Adrenal gland (tissue), 19 donors: ENCODE measurements at places on chromosomes 12 and 14.

DNA sequence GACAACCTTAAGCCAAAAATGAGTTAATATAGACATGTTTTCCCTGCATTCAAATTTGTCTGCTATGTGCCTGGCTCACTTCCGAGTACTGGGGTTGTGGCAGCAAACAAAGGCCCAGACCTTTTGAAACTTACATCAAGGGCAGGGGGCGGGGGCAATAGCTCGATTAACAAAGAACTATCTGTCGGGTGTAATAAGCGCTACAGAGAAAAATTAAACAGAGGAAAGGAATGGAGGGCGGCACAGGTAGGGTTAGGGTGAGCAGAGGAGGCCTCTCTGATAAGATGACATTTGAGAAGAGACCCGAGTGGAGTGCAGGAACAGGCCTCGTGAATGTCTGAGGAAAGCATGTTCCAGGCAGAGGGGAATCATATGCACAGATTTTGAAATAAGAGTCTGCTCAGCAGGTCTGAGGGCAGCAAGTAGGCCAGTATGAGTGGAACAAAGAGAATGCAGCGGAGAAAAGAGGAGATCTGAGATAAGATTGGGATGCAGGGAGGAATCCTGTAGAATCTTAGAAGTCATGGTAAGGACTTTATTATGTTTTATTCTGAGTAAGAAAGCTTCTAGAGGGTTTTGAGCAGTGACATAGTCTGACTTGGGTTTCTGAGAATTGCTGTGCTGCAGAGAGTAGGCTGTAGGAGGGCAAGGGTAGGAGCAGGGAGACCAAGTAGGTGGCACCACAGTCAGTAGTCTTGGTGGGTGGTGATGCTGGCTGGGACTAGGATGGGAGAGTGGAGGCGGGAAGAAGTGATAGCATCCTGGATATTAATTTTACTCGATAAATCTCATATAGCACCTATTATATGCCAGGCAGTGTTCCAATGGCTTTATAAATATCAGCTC lies 52.6 kb downstream of the BICDL1 start:
- DNase-seq = no peak

- DNase-seq = no peak
Measured at GRCh38 chr12:39813776-39814175, 194.2 kb upstream of the ABCD2 start.

DNA sequence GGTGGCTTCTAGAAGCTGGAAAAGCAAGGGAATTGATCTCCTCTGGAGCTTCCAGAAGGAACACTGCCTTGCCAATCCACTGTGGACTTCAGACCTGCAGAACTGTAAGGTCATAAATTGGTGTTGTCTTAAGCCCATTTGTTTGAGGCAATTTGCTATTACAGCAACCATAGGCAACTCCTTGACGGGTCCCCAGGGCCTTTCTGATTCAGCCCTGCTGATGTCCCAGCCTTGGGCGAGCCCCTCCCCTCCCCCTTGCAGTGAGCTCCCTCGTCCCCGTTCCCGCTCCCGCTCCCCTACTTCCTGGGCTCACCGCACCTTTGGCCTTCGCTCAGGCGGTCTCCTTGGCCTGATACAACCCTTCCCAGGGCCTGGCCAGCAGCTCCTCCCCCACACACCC lies 18.9 kb upstream of the DIO3 start:
- no peak for DNase-seq

DNA sequence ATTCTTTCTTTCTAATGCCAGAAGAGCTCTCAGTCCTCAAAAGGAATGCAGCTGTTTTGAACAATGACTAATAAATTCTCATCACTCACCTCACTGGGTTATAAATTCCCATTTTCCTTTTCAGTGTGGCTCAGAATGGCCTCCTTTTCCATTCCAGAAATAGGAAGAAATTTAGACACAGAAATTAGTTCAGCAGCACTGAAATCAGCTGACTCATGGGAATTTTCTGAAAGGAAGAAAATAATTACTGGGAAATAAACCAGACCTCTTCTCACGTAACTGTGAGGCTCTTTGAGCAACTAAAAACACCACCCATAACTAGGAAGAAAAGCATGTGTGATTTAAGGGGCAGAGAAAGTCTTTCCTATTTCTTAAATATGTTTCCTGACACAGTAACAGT lies 23.8 kb downstream of the CD163 start:
- no peak for DNase-seq

- DNase-seq = no peak
Measured at GRCh38 chr12:111408686-111409402, 3.1 kb downstream of the SH2B3 start.

DNA sequence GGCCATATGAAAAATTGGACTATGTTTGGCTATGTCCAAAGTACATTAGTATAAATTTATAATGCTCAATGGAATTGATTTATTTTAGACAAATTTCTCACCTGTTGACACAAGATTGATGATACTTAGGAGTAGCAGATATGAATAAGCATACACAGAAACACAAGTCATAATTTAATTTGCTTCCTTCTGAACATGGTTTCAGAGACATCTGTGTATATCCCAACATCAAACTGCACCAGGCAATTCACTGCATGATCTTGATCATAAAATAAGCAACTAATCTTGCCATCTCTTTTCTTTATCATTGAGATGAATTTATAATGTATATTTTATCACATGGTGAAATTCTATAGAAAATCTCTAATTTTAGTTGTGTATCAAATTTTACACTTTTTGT lies 3.8 kb downstream of the CLECL1 start:
- DNase-seq = no peak

GRCh38 chr12:125105600-125105999 lies 40.4 kb downstream of the AACS start:
- no peak for DNase-seq

- peak; percentile 63 for DNase-seq
Measured at GRCh38 chr14:74975059-74975810, 19.8 kb upstream of the PGF start.

DNA sequence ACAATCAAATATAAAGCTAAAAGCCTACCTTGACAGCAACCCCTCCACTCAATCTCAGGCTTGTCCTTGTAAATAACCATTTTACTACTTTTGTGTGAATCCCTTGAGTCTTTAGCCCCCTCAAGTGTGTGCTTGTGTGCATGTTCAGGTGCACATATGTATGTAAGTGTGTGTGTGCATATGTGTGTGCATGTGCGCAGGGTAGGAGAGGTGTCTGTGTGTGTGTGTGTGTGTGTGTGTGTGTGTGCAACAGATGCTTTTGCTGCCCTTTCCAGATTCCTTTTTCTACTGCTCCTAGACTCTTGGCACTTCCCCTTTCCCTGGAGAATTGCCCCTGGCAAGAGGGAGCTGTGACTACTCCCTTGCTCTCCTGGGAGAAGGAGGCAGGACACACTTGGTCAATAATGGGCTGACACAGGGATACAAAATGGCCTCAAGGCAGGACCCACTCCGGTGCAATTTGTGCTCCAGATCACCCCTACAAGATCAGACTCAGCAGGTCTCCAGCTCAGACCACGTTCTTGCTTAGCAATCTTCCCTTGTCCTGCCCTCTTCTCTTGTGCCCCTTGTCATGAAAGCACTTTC lies 73.4 kb downstream of the IFNG start:
- no peak for DNase-seq

- DNase-seq = no peak
Measured at GRCh38 chr14:91327661-91328312, 83.3 kb upstream of the GPR68 start.

DNA sequence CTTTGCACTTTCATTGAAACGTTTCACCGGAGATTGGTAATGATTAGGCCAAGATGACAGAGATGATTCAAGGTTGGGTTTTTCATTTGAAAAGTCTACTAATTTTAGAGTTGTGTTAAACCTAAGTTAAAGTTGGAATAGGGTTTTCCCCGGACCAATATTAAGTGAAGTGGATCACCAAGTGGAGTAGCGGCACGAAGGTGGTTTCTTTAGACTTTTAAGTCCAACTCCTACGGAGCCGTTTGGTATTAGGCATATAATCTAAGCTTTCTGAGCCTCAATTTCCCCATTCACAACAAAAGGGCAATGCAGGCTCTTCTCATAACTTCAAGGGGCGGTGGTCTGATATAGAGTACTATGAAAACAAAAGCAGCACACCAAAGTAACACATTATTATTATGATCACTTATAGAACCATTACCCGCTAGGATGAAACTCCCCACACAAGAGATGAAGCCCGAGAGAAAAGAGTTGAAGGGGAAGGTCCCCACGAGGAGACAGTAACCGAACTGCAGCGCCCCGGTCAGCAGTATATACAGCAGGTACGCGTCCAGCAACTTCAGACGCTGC lies 413 bp downstream of the DAD1 start:
- no peak for DNase-seq

- DNase-seq = peak; percentile 32
Measured at GRCh38 chr14:91835920-91836843, 31.2 kb downstream of the TC2N start.

DNA sequence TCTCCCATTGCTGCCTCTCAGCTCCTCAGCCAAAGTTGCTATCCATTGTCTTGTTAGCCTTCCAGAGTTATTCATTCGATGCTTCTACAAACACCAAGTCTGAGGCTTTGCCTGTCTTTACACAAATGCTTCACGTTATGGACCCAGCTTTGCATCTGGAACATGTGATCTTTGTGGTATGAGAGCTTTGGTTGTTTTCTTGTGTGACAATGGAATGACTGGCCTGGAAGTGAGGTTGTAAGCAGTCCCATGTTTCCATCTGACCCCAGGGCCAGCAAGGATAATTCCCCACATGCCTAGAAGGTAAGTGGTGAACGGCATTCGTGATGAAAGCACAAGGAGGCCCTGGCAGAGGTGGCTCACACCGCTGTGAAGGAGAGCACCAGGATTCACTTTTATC lies 866.7 kb upstream of the TMEM132C start:
- no peak for DNase-seq

GRCh38 chr12:54590978-54591591 lies 2.6 kb upstream of the PPP1R1A start:
- DNase-seq = no peak

DNA sequence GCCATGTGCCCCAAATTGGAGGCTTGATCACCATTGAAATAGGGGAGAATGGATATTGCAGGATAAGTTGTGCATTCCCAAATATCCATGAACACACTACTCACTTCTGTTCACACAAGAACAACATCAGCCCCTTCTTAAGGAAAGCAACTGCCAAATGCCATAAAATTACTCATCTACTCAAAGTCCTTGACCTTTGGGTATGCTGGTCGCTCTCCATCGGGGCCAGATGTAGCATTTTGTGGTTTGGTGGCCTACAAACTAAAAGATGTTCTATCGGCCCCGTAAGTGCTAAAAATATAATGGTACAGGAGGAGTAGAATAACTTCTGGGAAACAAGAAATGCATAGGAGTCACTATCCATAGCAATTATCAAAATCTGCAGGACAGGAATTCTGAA lies 362.6 kb downstream of the AEBP2 start:
- DNase-seq = no peak

GRCh38 chr12:122965321-122965751 lies 927 bp downstream of the ABCB9 start:
- peak; percentile 26 for DNase-seq

- no peak for DNase-seq
Measured at GRCh38 chr14:104009297-104009696, 67.0 kb upstream of the RD3L start.

DNA sequence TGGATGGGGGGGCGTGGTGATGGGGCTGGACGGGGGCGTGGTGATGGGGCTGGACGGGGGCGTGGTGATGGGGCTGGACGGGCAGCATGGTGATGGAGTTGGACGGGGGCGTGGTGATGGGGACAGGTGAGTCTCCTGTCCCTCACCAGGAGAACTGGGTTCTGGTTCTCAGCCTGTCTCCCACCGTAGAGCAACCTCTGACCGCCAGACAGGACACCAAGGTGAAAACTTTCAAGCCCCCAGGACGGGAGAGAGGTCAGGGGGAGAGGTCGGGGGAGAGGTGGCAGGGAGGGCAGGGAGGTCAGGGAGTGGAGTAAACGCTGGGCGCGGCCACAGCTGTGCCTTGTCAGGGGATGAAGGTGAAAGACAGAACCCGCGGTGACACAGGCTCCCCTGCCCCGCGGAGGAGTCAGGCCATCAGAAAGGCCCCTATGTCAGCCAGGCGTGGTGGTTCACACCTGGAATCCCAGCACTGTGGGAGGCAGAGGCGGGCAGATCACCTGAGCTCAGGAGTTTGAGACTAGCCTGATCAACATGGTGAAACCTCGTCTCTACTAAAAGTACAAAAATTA lies 84.6 kb downstream of the GALNT9 start:
- no peak for DNase-seq

- no peak for DNase-seq
Measured at GRCh38 chr12:69211160-69211559, 28.2 kb upstream of the CPSF6 start.

- peak; percentile 70 for DNase-seq
Measured at GRCh38 chr14:68819260-68819691, 26.4 kb upstream of the ZFP36L1 start.

GRCh38 chr12:115194857-115195256 lies 510.9 kb upstream of the TBX3 start:
- no peak for DNase-seq

- DNase-seq = no peak
Measured at GRCh38 chr12:92197815-92198214, 52.2 kb upstream of the BTG1 start.

DNA sequence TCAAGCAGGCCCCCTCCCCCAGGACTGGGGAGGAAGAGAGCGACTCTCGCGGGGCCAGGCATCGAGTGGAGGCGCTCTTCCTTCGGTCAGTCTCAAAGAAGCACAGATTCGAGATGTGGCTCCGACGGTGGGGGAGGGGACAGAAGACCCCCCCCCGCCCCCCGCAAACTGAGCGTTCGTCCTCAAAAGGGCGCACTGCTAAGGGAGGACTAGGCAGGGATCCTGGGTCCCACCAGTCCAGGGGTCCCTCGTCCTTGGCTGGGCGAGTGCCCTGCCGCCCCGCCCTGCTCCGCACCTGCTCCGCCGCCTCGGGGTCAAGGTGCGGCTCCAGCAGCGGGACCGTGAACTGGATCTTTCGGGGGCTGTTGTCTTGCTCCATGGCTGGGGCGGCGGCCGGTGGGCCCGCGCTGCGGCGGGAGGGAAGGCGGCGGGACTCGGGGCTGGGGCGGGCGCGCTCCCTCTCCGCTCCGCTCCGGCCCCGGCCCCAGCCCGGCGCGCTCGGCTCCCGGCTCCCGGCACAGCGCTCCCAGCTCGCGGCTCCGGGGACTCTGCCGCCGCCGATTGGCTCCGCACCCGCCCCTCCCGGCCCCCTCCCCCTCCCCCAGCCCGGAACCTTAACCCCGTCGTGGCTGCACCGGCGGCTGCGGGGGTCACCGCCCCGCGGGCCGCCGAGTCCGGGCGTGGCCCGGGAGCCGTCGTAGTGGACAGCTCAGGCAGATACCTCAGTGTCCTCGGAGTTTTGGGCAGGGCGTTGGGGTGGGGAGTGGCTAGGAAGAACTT lies at the start of gene PPP1R1A:
PPP1R1A (minus strand) TSS at position 550 of the 780 bp plus-strand sequence; CDS start at position 379, 171 bp downstream.
- peak; percentile 17 for DNase-seq

GRCh38 chr14:71613168-71613567 lies 319.1 kb upstream of the RGS6 start:
- DNase-seq = no peak

GRCh38 chr14:100804138-100804537 lies 21.8 kb upstream of the MEG3 start:
- DNase-seq = no peak

GRCh38 chr12:32455607-32456071 lies 56.3 kb downstream of the FGD4 start:
- DNase-seq = peak; percentile 40
